ENCODE measurements at places on chromosomes 7 and 10.

DNA sequence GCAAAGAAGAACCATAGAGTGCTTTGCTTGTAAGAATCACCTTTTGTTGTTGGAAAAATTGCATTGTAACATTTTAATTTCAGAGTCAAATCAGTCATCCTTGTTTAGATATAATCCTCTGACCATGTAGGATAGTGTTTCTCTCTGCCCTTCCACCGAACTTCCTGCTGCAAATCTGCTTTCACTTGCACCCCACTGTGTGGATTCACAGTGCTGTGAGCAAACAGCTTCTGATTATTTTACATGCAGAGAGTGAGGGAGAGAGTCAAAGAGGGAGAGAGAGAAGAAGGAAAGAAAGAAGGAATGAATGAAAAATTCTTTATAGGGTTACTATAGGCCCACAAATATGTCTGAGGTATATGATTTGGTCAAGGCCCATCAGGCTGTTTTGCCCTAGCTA lies 30.0 kb upstream of the SEM1 start:
- DNase-seq, result no peak

DNA sequence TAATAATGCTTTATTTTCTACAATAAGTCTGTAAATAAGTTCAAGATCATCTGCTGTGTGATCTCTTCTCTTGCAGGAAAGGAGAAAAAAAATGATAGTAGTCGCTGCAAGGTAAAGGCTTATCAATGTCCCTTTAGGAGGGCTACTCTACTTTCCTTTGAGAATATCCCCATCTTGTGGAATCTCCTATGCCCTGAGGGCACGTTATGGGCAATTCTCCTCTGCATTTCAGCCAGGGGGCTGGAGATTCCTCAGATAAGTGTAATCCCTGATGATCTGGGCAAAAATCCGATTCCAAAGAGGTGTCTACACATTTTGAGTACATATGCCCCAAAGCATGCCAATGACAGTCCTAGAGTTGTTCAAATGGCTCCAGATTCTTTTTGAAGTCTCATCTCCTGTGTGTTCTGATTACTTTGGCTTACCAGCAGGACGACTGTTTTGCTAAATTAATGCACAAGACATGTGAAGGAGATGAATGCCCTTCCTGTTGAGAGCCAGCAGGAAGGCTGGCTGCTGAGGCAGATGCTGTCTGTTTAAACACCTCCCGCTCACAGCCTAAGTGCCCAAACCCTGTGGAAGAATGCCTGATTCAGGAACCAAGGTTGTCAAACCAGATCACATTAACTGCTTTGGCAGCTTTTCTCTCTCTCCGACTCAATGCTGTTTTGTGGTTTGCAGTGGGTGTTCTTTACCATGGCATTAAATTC lies 171.2 kb upstream of the COL1A2 start:
- peak; percentile 0 for DNase-seq

GRCh38 chr10:34319197-34319846 lies 495.8 kb downstream of the PARD3 start:
- DNase-seq, result no peak

- DNase-seq, result no peak
Observed at GRCh38 chr10:88262591-88263234, 320.4 kb downstream of the RNLS start.

- no peak for DNase-seq
Observed at GRCh38 chr10:14617852-14618251, 156.8 kb downstream of the FAM107B start.

DNA sequence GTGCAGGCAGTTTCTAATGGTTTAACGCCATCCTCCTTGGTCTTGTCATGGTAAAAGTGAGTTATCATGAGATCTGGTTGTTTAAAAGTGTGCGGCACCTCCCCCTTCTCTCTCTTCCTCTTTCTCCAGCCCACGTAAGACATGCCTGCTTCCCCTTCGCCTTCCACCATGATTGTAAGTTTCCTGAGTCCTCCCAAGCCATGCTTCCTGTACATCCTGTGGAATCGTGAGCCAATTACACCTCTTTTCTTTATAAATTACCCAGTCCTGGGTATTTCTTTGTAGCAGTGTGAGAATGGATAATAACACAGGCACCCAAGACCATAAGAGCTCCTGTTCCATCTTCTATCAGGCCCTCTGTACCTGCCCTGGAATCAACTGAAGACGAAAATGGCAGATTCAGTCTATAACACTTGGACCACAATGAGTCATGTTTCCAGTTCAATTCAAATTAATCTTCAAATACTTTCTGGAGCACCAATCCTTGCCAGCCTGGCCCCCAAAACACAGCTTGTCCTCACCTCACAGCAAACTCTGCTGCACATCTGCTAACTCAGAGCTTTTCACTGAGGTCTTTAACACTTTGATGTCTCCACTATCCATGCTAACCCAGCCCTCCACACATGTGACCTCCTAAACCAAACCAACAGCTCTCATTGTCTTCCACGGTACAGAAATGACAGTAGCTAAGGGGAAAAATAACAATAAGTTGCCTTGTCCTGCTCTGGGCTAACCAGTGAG lies 73.2 kb downstream of the SFMBT2 start:
- peak; percentile 74 for DNase-seq

GRCh38 chr7:75842836-75843446 lies 29.3 kb upstream of the CCL24 start:
- peak; percentile 2 for DNase-seq

DNA sequence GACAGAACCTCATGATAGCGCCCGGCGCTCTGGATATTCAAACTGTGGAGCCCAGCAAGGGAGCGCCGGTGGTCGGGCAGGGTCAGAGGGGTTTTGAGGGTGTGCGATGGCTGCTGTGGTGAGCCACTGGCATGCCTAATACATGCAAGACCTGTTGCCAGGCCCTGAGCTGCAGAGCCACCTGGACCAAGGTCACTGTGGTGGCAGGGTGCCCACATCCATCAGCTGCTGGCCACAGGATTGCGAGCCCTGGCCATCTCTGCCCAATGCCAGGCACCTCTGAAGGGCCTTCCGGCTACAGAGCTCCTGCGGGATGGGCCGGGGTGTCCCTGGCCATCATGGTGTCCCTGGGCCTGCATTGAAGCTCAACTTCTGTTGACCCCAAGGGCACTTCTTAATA lies 123.0 kb upstream of the TNRC18 start:
- no peak for DNase-seq

- no peak for DNase-seq
Observed at GRCh38 chr10:47090903-47091302, 179.7 kb downstream of the PTPN20 start.

- no peak for DNase-seq
Observed at GRCh38 chr10:1379601-1380000, 323.4 kb downstream of the WDR37 start.

GRCh38 chr10:10591715-10592341 lies 425.8 kb upstream of the CELF2 start:
- DNase-seq, result no peak

GRCh38 chr7:107387573-107388219 lies 82.2 kb upstream of the GPR22 start:
- no peak for DNase-seq

- DNase-seq, result no peak
Observed at GRCh38 chr7:28266402-28266801, 85.8 kb upstream of the JAZF1 start.

DNA sequence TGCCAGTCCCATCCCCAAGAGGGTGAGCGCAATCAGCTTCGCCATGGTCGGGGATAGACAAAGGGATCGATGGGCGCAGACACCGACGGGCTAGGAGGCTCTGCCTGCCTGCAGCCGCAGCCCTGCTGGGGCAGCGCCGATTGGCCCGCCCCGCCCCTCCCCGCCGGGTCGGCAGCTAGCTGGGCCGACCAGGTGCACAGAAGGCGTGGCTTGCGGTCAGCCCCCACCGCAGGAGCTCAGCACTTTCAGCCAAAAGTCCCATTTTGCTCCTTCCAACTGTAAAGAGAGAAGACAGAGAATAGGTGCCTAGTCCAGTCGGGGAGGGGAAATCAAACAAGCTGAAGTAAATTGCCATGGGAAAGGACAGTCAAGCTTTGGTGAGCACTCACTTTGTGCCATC lies at the start of gene PON1:
Gene PON1 (minus strand): TSS at position 102 of the 400 bp plus-strand sequence. CDS start 57 bp downstream, at position 45.
- no peak for DNase-seq

GRCh38 chr10:83633547-83633946 lies 505.8 kb upstream of the GHITM start:
- DNase-seq, result no peak

- no peak for DNase-seq
Observed at GRCh38 chr10:35916791-35917190, 274.7 kb upstream of the FZD8 start.

DNA sequence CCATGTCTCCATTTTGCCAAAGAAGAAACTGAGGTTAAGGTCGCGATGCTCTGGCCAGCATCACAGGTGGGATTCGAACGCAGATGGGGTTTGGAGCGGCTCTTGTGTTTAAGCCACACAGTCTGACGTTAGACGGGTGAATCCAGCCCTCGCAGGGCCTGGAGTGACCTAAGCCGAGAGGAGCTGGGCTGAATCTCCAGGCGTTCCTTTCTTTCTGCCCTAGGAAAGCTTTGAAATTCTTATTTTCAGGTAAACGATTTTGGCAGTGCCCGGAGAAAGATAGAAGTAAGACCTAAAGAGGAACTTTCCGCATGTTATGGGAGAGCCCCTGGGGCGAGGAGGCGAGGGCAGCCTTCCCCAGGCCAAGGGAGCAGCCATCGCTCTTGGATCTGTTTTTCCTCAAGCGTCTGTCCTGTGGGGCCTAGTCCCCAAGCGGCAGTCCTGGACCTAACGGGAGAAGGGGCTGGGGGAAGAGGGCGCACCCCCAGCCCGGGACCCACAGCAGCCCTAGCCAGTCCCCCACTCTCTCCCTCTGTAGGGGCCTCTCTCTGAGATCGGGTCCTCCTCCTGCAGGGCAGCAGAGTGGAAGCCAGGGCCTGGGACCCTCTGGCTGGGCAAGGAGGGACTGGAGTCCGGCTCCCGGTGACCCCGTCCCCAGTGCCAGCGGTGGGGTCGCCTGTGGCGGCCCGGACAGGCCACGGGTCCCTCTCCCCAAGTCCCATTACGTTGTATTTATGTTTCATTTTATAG lies 8.9 kb upstream of the LBX1 start:
- no peak for DNase-seq

- no peak for DNase-seq
Observed at GRCh38 chr7:4386190-4386589, 295.9 kb upstream of the FOXK1 start.

GRCh38 chr10:3782451-3783315 lies 2.3 kb downstream of the KLF6 start:
- DNase-seq, result peak; percentile 90

- DNase-seq, result no peak
Observed at GRCh38 chr10:119253433-119254174, 46.2 kb downstream of the GRK5 start.

DNA sequence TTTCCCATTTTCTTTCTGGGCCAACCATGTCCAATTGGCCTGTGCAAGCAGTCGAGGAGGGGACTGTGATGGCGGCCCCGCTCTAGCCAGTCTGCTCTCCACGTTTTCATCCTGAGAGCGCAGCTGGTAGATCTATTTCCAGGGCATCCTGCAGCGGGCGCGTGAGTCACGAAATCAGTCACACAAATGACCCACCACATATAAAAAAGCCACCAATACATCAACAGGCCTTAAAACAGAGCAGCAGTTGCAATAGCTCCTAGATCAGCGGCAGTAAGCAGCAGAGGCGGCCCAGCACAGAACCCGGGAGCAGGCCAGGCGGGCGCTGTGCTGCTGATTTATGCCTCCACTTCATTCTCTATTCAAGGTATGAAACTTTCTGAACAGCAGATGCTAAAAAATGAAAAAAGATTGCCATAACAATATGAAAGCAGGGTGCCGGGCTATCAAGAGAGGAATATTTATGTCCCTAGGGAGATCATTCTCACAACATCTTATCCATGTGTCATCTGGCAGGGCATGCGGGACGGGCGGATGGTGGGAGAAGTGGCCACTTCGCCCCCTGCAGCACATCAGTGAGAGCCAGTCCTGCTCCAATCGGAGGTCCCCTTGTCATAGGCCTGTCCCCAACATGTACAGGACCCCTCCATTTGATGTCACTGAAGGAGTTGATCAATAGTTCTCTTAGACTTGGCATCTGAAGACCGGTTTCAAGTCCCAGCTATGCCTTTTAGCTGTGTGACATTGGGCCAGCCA lies 98.0 kb upstream of the GPR26 start:
- no peak for DNase-seq

DNA sequence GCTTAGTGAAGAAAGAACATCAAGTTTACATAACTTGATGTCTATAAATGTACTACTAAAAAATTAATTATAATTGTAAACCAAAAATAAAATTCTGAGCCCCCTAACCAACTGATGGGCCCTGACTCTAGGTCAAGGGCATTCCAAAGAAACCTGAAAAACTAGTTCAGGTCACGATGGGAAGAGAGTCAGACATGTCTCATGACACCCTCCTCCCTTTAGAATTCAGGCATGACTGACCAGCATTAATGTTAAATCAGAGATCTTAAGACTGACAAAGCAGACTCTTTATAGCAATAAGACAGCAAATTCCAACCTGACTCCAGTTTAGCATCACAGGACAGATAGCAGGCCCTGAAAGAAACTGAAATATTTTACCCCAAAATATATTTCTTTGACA lies 21.6 kb upstream of the OTUD1 start:
- no peak for DNase-seq

- DNase-seq, result no peak
Observed at GRCh38 chr10:122388287-122388997, 13.9 kb downstream of the PLEKHA1 start.

All from globus pallidus (tissue), 1 donor.